H9 (cell line): ENCODE measurements at places on chromosomes 12 and 14.

GRCh38 chr12:21559855-21560569, 33.9 kb downstream of the SPX start:
- no peak for DNase-seq

- DNase-seq: peak; percentile 69
Observed at GRCh38 chr12:107560165-107560898, 125.3 kb upstream of the PWP1 start.

DNA sequence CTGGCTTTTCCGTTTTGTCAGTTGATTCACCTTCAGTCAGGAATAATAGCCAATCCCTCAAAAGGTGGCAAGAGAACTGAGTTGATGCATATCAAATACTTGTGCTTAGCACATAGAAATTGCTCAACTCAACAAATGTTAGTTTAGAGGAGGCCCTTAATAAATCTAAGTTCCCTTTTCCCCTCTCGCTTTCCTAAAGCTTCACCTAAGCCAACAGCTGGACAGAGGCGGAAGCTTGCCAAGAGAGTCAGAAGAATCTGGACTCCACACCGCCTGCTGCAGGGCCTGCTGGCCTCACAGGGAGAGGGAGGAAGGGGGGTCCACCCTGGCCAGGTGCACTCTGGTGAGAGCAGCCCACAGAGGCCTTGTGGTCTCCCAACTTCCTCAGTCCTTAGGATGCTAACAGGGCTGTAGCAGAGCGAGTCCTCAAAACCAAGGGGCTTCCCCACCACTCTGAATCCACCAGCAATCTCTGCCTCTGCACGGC, 213.1 kb downstream of the CHST11 start:
- DNase-seq: no peak

GRCh38 chr14:42778984-42779383, 1172.3 kb downstream of the LRFN5 start:
- DNase-seq: no peak

- DNase-seq: no peak
Observed at GRCh38 chr14:65915125-65915524, 502.6 kb downstream of the FUT8 start.

DNA sequence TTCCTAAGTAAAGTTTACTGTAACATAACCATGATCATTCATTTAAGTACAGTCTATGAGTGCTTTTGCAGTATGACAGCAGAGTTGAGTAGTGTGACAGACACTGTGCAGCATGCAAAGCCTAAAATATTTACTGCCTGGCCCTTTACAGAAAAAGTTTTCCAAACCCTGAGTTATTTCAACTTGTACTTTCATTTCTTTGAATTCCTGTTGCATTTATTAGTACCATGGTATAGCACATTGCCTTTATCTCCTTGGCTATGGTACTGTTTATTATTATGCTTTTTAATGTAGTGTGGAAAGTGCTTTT, 6.2 kb downstream of the ARHGAP5 start:
- DNase-seq: no peak

DNA sequence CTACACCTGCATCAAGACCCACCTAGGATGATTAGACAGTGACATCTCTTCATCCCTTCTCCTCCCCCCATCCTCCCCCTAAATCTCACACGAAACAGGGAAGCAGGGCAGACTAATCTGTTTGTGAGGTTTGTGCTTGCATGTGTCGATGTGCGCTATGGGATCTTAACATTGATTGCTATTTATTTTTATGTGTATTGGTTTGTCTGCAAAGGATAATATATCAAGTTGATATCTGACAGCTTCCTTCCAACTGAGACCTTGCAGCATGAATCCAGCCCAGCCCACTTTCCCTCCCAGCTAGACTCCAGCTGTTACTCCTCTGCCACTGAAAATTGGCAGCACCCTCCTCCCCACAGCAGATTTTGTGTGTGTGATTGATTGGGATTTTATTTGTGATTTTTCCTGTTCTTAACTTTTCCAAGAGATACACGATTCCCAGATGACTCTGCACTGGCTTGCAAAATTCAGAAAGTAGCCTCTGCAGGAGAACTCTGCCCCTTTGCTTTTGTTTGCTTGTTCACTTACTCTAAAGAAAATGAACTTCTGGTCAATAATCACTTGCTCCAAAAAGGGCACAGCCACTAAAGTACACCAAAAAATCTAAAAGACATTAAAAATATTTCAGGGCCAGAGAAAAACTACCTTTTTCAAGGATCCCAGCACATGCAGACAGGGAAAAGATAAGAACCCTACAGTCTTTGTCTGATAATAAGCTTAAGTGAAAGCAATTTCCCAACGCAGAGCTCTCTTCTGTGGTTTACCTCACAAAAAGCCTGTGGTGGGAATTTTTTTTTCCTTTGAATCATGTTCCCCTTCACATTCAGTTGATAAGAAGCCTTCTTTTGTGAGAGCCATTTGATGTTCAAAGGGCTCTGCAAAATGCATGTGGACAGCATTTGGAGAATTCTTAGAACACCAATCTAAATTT, 222.1 kb downstream of the RPS29 start:
- DNase-seq: no peak
